MM.1S (cell line): ENCODE measurements at places on chromosomes 13 and 19.

- no peak overlapping the region for H3K4me3 ChIP-seq
- H3K4me1 ChIP-seq = no peaks in the 10 kb centered on the region
- no peaks in the 10 kb centered on the region for H3K27me3 ChIP-seq
- no peaks in the 10 kb centered on the region for H3K36me3 ChIP-seq
- no peak overlapping the region for H3K27ac ChIP-seq
- DNase-seq = no peak
These were observed 315.7 kb downstream of the KCTD12 start for GRCh38 chr13:76570510-76570971.

DNA sequence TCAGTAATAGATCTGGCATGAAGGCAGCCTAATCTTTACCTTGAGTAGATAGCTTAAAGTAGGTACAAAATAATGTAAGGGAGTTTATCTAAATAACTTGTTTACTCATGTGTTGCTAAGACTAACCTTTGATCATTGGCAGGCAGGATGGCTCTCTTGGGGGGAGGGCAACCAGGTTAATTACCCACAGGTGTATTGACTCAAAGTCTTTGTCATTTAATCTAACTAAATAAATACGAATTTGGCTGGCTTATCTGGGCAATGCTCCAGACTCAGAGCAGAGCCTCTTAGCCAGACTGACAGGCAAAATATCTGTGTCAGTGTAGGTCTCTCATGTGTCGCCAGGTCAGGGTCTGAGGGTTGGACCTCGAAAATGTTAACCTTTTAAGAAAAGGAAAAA, 283.4 kb upstream of the KLHL1 start:
- no peak overlapping the region for H3K4me3 ChIP-seq
- no peaks in the 10 kb centered on the region for H3K4me1 ChIP-seq
- H3K36me3 ChIP-seq = no peaks in the 10 kb centered on the region

DNA sequence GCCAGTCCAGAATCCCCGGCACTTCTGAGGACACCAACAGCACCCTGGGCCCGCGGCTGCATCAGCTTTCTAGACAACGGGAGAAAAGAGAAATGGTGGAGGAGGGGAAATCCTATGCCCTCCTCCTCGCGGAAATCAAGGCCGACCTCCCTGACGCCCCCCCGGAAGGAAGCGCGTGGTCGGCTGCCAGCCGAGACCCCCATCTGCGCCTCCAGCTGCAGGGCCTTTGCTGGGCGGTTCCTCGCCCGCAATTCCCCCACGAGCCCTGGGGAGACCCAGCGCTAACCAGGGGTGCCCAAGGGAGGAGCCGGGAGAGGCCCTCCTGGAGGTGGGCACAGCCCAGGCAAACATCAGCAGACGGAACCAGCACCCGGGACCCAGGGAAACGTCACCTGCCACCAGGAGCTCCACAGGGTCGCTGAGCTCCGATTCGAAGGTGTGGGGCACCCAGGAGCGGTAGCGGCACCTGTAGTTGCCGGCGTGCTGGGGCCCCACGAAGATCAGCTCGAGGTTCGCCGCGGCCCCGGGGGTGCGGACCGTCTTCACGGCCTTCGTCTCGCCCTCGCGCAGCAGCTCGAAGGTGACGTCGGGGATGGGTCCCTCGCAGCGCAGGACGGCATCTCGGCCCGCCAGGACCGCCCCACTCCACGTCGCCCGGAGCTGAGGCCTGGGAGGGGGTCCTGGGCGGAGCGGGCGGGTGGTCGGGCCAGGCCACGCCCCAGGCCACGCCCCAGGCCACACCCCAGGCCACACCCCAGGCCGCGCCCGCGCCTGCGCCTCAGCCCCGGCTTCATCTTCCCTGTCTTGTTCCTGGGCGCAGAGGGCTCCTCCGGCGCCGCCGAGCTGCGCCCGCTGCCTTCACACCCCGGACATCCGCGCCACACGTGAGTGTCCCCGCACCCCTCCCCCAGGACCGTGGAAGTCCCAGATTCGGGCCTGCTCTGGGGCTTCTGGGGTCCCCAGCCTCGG, 6.0 kb downstream of the A1BG start:
- H3K36me3 ChIP-seq = no peaks in the 10 kb centered on the region
- DNase-seq = no peak
- no peaks in the 10 kb centered on the region for H3K27me3 ChIP-seq
- no peak overlapping the region for H3K4me3 ChIP-seq

- no peak overlapping the region for H3K4me3 ChIP-seq
- H3K27me3 ChIP-seq = no peaks in the 10 kb centered on the region
- H3K36me3 ChIP-seq = no peaks in the 10 kb centered on the region
These were observed 104.3 kb upstream of the PCDH17 start for GRCh38 chr13:57527114-57527735.

GRCh38 chr13:79226938-79227337, 179.1 kb downstream of the RBM26 start:
- no peak overlapping the region for H3K27ac ChIP-seq
- H3K4me3 ChIP-seq = no peak overlapping the region
- DNase-seq = no peak
- H3K27me3 ChIP-seq = no peaks in the 10 kb centered on the region
- H3K4me1 ChIP-seq = 0 out of 2 replicates have a peak, but pooled peaks cover 3% of the 10 kb centered on the region

DNA sequence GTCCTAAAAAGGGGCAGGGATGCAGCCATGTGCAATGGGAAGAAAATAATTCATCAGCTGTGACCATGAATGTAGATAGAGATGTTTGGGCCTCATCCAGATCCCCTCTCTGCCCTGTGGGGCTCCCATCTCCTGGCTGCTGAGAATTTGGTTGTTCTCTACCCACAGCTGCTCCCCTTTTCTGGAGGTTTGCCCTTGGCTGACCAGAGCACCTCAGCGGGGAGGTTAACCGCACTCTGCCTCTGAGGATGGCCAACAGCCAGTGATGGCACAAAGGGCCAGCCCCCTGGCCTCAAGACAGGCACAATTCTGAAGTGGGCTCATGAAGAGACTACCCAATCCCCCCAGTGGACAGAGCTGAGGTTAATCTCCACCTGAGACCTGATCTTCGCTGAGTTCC, 61.5 kb upstream of the SERP2 start:
- H3K27ac ChIP-seq = no peak overlapping the region
- no peaks in the 10 kb centered on the region for H3K4me1 ChIP-seq
- H3K36me3 ChIP-seq = no peaks in the 10 kb centered on the region
- no peaks in the 10 kb centered on the region for H3K27me3 ChIP-seq
- DNase-seq = no peak

GRCh38 chr13:42992764-42993122, 702 bp upstream of the EPSTI1 start:
- peak overlapping the region; percentile 63 for H3K4me3 ChIP-seq
- H3K27ac ChIP-seq = peak overlapping the region; percentile 98
- no peaks in the 10 kb centered on the region for H3K27me3 ChIP-seq
- H3K36me3 ChIP-seq = no peaks in the 10 kb centered on the region
- DNase-seq = no peak

GRCh38 chr13:46683676-46684260, 113.2 kb downstream of the ESD start:
- H3K4me3 ChIP-seq = no peak overlapping the region
- no peaks in the 10 kb centered on the region for H3K27me3 ChIP-seq
- peaks cover 7% of the 10 kb centered on the region for H3K4me1 ChIP-seq
- no peaks in the 10 kb centered on the region for H3K36me3 ChIP-seq

GRCh38 chr19:39765091-39766076, 13.3 kb upstream of the LEUTX start:
- H3K4me3 ChIP-seq = no peak overlapping the region
- no peak overlapping the region for H3K27ac ChIP-seq

DNA sequence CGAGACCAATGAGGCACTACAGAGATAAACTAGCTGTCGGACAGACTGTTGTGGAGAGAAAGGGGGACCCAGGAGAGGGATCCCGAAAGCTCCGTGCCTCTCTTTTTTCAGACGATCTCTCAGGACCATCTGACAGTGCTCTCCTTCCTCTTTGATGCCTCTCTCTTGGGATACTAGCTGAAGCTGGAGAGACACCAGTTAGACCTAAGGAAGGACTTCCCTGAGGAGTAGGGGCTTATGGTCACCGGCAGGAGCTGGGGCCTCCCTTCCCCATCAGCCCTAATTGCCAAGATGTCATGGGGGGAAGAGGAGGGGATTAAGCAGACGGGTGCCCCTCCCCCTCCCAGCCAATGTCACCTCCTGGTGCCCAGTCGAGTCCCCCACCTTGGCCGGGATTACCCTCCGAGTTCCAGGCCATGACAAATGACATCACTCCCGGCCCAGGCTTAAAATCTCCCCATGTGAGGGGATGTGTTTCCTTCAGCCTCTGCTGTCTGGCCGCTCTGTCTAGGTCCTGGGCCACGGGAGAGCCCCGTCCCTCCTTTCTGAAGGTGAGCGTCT, at the start of gene CRX:
Gene CRX (plus strand): TSS at position 478 of the 561 bp plus-strand sequence. CDS start 12,507 bp downstream, outside the sequence.
- no peaks in the 10 kb centered on the region for H3K4me1 ChIP-seq
- H3K27me3 ChIP-seq = peaks cover 83% of the 10 kb centered on the region
- no peaks in the 10 kb centered on the region for H3K36me3 ChIP-seq
- H3K27ac ChIP-seq = no peak within 1 kb of the TSS
- DNase-seq = no peak

GRCh38 chr13:104595511-104595910, 1529.3 kb upstream of the SLC10A2 start:
- H3K36me3 ChIP-seq = no peaks in the 10 kb centered on the region
- H3K4me3 ChIP-seq = no peak overlapping the region
- H3K27me3 ChIP-seq = no peaks in the 10 kb centered on the region
- no peak overlapping the region for H3K27ac ChIP-seq
- DNase-seq = no peak

- H3K36me3 ChIP-seq = no peaks in the 10 kb centered on the region
- DNase-seq = no peak
- H3K27ac ChIP-seq = no peak overlapping the region
- H3K4me1 ChIP-seq = peaks cover 25% of the 10 kb centered on the region
- no peaks in the 10 kb centered on the region for H3K27me3 ChIP-seq
These were observed 80.6 kb upstream of the CLDN10 start for GRCh38 chr13:95471960-95472359.

GRCh38 chr13:46486270-46486669, 66.7 kb upstream of the LRCH1 start:
- no peaks in the 10 kb centered on the region for H3K4me1 ChIP-seq
- no peak for DNase-seq
- H3K27me3 ChIP-seq = no peaks in the 10 kb centered on the region
- no peak overlapping the region for H3K4me3 ChIP-seq
- H3K36me3 ChIP-seq = no peaks in the 10 kb centered on the region
- H3K27ac ChIP-seq = no peak overlapping the region

GRCh38 chr13:91739751-91740150, 341.3 kb downstream of the GPC5 start:
- H3K36me3 ChIP-seq = no peaks in the 10 kb centered on the region
- no peaks in the 10 kb centered on the region for H3K4me1 ChIP-seq
- H3K4me3 ChIP-seq = no peak overlapping the region
- no peak overlapping the region for H3K27ac ChIP-seq

GRCh38 chr13:27551562-27551961, 68.8 kb downstream of the LNX2 start:
- H3K4me1 ChIP-seq = peaks cover 14% of the 10 kb centered on the region
- no peak overlapping the region for H3K27ac ChIP-seq
- no peaks in the 10 kb centered on the region for H3K27me3 ChIP-seq
- no peaks in the 10 kb centered on the region for H3K36me3 ChIP-seq

- H3K4me1 ChIP-seq = no peaks in the 10 kb centered on the region
- peaks cover 79% of the 10 kb centered on the region for H3K27me3 ChIP-seq
- no peak for DNase-seq
- H3K27ac ChIP-seq = no peak overlapping the region
- H3K36me3 ChIP-seq = no peaks in the 10 kb centered on the region
- H3K4me3 ChIP-seq = no peak overlapping the region
These were observed 16.1 kb upstream of the TTYH1 start for GRCh38 chr19:54399189-54399588.

DNA sequence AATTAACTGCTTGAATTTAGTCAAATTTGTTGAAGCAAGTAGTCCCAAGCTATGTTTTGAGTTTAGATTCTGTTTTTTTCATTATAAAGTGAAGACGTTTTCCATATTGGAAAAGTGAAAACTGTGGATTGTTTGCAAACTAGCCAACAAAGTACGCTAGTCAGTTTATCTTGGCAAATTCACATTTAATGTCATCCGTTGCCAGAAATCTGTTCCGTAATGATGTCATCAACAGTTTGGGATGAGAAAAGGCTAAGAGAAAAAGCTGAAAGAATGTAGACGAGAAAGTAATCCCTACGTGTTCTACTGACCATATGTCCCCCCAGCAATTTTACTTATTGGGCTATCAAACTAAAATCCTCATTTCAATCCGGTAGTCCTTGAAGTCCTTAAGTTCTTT, 419.6 kb downstream of the GPC6 start:
- no peaks in the 10 kb centered on the region for H3K4me1 ChIP-seq
- no peak overlapping the region for H3K4me3 ChIP-seq
- DNase-seq = no peak
- H3K27me3 ChIP-seq = no peaks in the 10 kb centered on the region
- no peak overlapping the region for H3K27ac ChIP-seq

GRCh38 chr19:57473646-57474045, 3.7 kb downstream of the ZNF772 start:
- H3K4me1 ChIP-seq = peaks cover 4% of the 10 kb centered on the region; the same call in 1 of the 2 replicates
- no peak overlapping the region for H3K4me3 ChIP-seq
- peaks cover 7% of the 10 kb centered on the region; the same call in 1 of the 2 replicates for H3K36me3 ChIP-seq
- H3K27me3 ChIP-seq = no peaks in the 10 kb centered on the region
- no peak for DNase-seq

DNA sequence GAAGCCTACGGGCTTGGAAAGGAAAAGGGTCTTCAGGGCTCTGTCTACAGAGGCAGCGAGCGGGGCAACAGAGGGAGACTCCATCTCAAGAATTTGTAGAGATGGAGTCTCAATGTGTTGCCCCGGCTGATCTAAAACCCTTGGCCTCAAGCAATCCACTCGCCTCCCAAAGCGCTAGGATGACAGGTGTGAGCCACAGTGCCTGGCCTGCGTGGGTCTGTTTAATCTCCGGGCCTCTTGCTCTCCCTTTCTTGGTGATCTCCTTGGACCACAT, 8.1 kb downstream of the RPS9 start:
- H3K27me3 ChIP-seq = no peaks in the 10 kb centered on the region
- no peak overlapping the region for H3K4me3 ChIP-seq
- H3K4me1 ChIP-seq = peaks cover 13% of the 10 kb centered on the region; the same call in 1 of the 2 replicates
- no peak overlapping the region for H3K27ac ChIP-seq
- peaks cover 27% of the 10 kb centered on the region for H3K36me3 ChIP-seq

DNA sequence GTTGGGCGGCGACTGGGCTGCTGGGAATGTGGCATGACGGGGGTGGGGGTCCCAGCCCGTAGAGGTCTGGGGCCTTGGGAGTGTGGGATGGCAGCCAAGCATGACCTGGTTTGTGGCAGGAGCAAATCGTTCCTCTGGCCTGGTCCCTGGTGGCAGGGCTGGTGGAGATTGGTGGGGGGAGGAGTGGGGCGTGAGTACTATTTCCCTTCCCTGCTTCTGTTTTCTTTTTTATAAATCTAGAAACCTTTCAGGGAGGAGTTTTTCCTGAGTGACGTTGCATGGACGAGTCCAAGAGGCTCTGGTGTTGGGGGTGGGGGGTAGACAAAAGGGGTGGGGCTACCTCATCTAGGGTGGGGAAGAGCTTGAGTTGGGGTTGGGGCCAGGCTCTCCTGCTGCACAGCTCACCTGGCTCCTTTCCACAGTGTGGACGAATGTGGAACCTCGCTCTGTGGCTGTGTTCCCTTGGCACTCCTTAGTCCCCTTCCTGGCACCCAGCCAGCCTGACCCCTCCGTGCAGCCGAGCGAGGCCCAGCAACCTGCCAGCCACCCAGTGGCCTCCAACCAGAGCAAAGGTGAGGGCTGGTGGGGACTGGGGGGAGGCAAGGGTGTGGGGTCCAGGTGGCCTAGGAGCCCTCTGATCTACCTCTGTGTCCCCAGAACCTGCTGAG, 15.4 kb upstream of the PRR19 start:
- H3K4me1 ChIP-seq = peaks cover 13% of the 10 kb centered on the region
- no peak overlapping the region for H3K4me3 ChIP-seq
- no peaks in the 10 kb centered on the region for H3K36me3 ChIP-seq
- no peak for DNase-seq
- no peak overlapping the region for H3K27ac ChIP-seq
